ENCODE measurements at places on chromosomes 16 and 17. TPM values are rescaled to one million over a fixed set of nuclear protein-coding genes. Genes with fewer than 3 reads are reported as not detected.

SPNS1 gene
- 16.1 TPM for total RNA-seq

ACSM3 gene
- 11.3 TPM for total RNA-seq

DNA sequence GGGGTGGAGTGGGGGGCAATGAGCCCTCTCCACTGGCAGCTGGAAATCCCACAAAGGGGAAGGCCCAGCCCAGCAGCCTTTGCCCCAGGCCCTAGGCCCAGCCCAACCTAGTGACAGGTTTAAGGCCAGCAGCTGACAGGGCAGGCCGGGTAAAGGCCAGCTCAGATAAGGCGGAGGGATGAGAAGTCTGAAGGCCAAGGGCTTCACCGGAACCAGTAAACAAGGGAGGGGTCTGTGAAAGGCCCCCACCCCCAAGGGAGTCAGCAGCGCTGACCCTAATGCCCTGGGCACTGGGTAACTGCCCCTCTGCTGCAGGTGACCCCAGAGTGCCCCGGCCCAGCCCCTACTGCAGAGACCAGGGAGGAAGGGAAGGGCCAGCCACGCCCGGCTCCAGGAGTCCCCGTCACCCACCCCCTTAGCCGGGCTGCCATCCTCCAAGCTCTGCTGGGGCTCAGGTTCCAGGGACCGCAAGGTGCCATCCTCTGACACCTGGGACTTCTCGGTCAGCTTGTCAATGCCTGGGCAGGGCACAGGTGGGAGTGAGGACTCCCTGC lies 17.5 kb downstream of the OTOP3 start:
- DNase-seq, result no peak

DNA sequence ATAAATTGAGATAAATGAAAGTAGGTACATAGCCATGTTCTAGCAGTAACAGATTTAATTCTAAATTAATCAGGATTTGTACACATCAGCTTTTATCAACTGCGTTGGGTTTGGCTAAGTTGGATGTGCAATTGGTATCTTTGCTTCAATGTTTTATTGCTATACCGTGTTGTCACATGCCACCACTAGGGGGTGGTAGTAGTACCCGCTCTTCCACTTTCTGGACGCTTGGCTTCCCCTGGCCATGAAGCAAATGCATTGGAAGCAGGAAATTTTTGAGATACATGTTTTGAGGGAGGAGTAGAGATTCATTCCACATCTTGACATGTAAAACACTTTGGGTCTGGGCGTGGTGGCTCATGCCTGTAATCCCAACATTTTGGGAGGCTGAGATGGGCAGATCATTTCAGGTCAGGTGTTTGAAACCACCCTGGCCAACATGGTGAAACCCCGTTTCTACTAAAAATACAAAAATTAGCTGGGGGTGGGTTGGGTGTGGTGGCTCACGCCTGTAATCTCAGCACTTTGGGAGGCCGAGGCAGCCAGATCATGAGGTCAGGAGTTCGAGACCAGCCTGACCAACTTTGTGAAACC lies 58.6 kb downstream of the EMP2 start:
- no peak for DNase-seq

GRCh38 chr17:37261286-37261685 lies 114.5 kb upstream of the C17orf78 start:
- no peak for DNase-seq
